ENCODE measurements at places on chromosomes 1 and 21.

DNA sequence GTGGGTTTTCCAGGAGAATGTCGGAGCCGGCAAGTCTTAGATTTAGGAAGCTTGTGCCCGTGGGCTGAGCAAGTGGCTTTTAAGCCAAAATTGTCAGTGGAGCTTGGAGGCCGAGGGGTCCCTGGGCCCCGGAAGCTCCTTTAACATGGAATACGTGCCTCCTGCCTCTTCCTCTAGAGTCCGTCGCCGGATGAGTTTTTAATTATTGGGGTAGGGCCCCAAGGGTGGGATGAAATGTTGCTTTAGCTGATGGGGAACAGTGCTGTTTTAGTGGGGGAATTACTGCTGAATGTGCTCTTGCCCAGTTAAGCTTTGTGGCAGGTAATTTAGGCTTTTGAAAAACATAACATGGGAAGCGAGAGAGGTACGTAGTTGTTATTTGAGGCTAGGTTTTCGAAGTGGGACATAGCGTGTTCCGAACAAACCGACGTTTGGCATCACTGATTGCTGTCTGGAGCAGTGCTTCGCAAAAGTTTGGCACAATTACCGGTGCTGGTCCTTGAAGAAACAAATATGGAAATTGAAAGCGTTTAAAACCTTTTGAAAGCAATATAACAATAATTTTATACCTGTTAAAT, 786 bp downstream of the RPL5 start:
- peaks cover 15% of the 10 kb centered on the region for H3K4me1 ChIP-seq
- no peak for DNase-seq
- H3K36me3 ChIP-seq: no peaks in the 10 kb centered on the region
- no peaks in the 10 kb centered on the region for H3K27me3 ChIP-seq
- peak overlapping the region; percentile 87 for H3K27ac ChIP-seq
- H3K4me3 ChIP-seq: peak overlapping the region; percentile 93

DNA sequence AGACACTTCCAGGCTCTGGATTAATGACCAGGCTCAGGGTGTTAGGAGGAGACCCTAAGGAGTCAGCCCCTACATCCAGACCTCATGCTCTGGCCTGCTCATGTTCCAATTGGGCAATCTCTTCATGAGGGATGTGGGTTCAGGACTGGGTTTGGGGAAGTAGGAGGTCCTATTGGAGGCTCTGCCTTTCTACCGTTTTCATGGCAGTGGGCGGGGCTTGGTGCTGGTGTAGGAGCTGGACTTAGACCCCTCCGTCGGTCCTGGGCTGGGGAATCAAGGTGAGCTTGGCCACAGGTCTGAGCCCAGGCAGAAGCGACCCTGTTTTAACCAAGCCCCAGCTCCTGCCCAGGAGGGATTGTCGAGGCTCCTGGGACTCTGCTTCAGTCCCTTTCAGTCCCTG, 123.4 kb downstream of the PRDM16 start:
- no peak overlapping the region for H3K4me3 ChIP-seq
- H3K4me1 ChIP-seq: peaks cover 13% of the 10 kb centered on the region
- no peaks in the 10 kb centered on the region for H3K36me3 ChIP-seq
- H3K27ac ChIP-seq: no peak overlapping the region
- H3K27me3 ChIP-seq: no peaks in the 10 kb centered on the region

DNA sequence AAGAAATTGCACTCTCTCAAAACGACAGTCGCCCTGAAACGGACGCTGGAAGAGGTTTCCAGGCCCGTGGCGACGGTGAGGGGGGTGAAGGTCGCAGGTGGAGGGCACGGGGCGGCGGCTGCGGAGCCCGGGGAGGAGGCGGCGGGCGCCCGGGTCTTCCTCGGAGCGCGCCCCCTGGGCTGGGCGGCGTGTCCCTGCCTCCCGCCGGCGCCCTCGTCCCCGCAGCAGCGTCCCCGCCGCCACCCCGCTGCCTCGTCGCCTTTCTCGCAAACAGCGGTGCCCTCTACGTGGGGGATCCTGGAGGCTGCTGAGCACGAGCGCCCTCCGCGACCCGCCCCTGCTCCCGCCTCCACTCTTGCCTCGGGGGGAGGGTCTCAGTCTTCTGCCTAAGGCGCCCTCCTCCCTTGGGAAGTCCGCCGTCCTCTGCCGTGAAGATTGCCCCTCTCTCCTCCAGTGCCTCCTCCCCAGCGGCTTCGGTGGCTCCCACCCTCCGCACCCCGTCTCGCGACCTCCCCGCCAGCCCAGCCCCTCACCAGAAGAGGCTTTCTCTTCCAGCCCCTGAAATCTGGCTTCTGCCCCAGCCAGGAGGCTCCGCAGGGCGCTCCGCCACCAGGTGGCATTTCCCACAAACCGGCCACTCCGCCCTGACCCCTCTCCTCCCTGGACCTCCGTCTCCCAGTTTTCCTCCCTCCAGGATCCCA, 227.4 kb downstream of the SDCCAG8 start:
- H3K27ac ChIP-seq: no peak overlapping the region
- H3K4me1 ChIP-seq: no peaks in the 10 kb centered on the region
- H3K4me3 ChIP-seq: peak overlapping the region; percentile 31
- H3K27me3 ChIP-seq: no peaks in the 10 kb centered on the region
- no peaks in the 10 kb centered on the region for H3K36me3 ChIP-seq
- DNase-seq: no peak

DNA sequence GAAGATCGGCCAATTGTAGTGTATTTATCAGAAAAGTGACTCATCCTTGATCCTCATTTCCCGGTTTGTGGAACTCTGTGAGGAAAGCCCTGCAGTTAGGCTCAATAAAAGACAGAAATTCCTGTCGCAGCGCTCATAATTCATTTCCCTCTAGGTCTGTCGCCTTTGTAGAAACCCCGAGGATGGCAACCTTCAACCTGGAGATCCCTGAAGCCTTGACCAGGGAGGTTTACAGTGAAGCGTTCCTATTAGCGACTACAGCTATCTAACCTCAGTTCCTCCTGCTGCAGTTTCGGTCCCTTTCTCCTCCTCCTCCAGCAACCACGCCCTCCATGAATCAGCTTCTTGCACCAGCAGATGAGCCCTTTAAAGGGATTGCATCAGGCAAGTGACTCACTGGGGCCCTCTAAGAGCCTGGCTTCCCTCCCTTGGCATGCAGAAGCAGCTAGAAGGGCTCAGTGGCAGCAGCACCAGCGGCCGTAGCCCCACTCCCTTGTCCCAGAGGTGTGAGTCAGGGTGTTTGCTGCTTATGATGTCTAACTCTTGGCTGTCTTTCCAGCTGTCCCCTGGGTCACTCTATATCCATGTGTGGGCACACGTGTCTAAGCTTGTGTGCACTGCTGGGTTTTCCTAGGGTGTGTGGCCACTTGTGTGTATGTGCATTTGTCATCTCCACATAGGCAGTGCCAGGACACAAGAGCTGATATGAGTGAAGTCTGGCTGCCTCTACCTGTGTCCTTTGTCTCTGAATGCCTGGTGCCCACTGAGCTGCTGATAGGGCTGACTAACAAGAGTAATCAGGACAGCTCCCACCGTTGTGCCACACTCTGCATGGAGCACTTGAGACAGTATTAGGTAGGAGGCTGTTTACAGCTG, 779 bp upstream of the STK40 start:
- peak overlapping the region; percentile 86 for H3K4me3 ChIP-seq
- DNase-seq: peak; percentile 88
- peak overlapping the region; percentile 96 for H3K27ac ChIP-seq
- peaks cover 36% of the 10 kb centered on the region for H3K4me1 ChIP-seq

DNA sequence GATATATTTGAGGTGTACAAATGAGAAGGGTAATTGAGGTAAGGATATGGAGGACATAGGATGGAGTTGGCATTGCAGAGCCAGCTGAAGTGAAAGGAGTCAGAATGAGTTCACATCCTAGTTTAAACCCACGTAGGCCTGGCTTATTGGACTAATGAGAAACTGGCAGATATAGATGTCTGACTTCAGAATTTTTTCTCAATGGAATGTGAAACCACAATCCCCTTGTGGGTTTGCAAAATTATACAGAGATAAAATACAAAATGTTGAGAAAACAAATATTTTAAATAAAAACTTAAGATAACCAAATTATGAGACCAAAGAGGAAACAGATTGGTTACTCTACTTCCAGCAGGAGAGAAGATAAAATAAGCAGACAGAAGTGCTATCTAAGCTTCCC, 277.4 kb upstream of the LRRC7 start:
- H3K4me3 ChIP-seq: no peak overlapping the region
- H3K27ac ChIP-seq: no peak overlapping the region
- DNase-seq: no peak
- H3K36me3 ChIP-seq: no peaks in the 10 kb centered on the region
- peaks cover 9% of the 10 kb centered on the region for H3K4me1 ChIP-seq
- no peaks in the 10 kb centered on the region for H3K27me3 ChIP-seq

GRCh38 chr1:102891868-102892625, 216.3 kb downstream of the COL11A1 start:
- no peak overlapping the region for H3K4me3 ChIP-seq
- no peaks in the 10 kb centered on the region for H3K36me3 ChIP-seq
- DNase-seq: no peak
- no peaks in the 10 kb centered on the region for H3K4me1 ChIP-seq
- H3K27ac ChIP-seq: no peak overlapping the region

DNA sequence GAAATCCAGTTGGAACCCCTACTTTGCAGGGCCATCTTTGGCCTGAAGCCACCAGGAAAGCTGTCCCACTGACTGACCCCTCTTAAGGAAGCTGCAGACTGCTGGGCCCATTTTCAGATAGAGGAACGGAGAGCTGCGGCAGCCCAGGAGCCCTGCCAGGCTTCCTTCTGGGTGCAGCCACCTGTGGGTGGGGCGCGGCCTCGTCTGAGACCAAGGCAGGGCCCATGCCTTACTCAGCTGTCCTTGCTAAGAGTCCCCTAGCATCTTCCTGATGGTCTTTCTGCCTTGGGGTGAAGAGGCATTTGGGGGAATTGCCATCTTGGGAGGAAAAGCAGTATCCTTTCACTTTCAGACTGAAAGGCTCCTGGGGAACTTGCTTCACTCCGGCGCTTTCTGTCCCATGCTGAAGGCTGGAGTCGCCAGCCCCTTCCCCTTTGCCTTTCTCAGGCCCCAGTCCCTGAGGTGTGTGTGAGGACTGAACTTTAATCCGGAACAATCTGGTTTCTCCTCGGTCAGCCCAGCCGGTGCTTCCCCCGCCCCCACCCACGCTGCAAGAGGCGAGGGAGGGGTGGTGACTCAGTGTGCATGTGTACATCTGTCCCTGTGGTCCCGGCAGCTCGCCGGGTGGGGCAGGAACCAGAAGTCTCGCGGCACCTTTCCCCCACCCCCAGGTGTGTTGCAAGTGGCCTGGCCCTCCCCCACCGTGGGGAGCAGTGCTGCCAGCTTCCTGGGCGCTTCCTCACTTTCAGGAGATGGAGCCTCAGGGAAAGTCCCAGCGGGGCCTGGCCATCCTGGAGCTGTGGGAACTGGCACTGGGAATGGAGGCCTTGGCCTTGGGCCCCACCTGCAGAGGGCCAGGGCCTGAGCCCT, 5.1 kb downstream of the ZC3H12A start:
- H3K27ac ChIP-seq: peak overlapping the region; percentile 97
- no peaks in the 10 kb centered on the region for H3K27me3 ChIP-seq
- peak overlapping the region; percentile 17 for H3K4me3 ChIP-seq
- peaks cover 53% of the 10 kb centered on the region for H3K4me1 ChIP-seq

GRCh38 chr1:156832434-156832833, 15.8 kb upstream of the SH2D2A start:
- DNase-seq: no peak
- no peaks in the 10 kb centered on the region for H3K27me3 ChIP-seq
- H3K27ac ChIP-seq: no peak overlapping the region
- H3K4me1 ChIP-seq: no peaks in the 10 kb centered on the region

GRCh38 chr1:31429583-31429982, 16.6 kb downstream of the SERINC2 start:
- no peak overlapping the region for H3K4me3 ChIP-seq
- no peaks in the 10 kb centered on the region for H3K36me3 ChIP-seq
- DNase-seq: no peak

DNA sequence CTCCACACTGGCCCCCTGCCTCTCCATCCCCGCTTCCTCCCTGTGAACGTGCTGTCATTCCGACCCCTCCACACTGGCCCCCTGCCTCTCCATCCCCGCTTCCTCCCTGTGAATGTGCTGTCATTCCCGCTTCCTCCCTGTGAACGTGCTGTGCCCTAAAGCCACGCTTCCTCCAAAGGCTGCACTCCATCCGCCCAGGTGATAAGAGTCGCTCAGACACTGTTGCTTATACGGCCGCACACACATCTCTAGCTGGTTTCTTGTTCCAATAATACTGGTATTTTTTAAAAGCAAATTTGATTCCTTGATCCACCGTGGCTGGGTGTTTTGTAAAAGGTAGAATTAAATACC, 39.3 kb upstream of the TSPEAR start:
- H3K36me3 ChIP-seq: no peaks in the 10 kb centered on the region
- DNase-seq: no peak
- no peak overlapping the region for H3K27ac ChIP-seq
- no peak overlapping the region for H3K4me3 ChIP-seq
- H3K27me3 ChIP-seq: no peaks in the 10 kb centered on the region

DNA sequence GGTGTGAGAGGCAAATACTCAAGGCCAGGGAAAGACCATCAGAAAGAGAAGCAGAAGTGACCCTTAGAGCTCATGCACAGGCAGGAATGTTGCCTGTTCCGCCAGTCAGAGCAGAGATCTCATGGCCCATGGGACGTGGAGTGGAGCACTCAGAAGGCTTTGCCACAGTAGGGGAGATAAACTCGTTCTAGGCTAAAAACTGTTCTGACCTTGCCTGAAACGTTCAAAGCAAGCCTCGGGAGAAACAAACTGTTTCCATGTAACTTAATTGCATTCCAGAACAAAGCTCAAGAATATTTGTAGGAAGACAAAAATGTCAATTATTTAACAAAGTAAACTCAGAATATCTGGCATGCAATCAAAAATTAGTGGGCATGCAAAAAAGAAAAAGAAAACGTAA, 20.7 kb upstream of the SLC19A1 start:
- no peaks in the 10 kb centered on the region for H3K27me3 ChIP-seq
- H3K4me3 ChIP-seq: no peak overlapping the region
- no peak for DNase-seq
- H3K4me1 ChIP-seq: no peaks in the 10 kb centered on the region
- no peaks in the 10 kb centered on the region for H3K36me3 ChIP-seq

DNA sequence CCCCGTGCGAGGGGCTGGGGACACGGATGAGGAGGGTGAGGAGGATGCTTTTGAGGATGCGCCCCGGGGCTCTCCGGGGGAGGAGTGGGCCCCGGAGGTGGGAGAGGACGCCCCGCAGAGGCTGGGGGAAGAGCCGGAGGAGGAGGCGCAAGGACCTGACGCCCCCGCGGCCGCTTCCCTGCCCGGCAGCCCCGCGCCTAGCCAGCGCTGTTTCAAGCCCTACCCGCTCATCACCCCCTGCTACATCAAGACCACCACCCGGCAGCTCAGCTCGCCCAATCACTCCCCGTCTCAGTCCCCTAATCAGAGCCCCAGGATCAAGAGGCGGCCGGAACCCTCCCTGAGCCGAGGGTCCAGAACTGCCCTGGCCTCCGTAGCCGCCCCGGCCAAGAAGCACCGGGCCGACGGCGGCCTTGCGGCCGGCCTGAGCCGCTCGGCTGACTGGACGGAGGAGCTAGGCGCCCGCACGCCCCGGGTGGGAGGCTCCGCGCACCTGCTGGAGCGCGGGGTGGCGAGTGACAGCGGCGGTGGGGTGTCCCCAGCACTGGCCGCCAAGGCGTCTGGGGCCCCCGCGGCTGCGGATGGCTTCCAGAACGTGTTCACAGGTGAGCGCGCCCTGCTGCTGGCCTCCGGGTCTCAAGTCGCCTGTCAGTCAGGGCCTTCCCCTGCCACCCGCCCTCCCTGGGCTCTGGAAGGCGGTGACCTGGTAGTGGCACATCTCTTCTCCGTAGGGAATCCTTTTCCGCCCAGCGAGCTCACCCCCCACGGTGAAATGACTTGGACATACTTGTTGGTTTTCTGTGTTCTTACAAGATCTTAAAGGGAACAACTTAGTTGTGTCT, 1.7 kb downstream of the FMN2 start:
- no peaks in the 10 kb centered on the region for H3K27me3 ChIP-seq
- no peaks in the 10 kb centered on the region for H3K4me1 ChIP-seq
- H3K4me3 ChIP-seq: peak overlapping the region; percentile 42
- DNase-seq: no peak
- H3K27ac ChIP-seq: no peak overlapping the region
